Pancreas (tissue), 10 donors: ENCODE measurements at places on chromosomes 1 and 21.

- DNase-seq: no peak
Observed at GRCh38 chr1:28835237-28835650, 23.3 kb downstream of the OPRD1 start.

GRCh38 chr1:234970401-234970730, 158.3 kb downstream of the TOMM20 start:
- no peak for DNase-seq

- no peak for DNase-seq
Observed at GRCh38 chr1:201017828-201018163, 5.7 kb downstream of the KIF21B start.

DNA sequence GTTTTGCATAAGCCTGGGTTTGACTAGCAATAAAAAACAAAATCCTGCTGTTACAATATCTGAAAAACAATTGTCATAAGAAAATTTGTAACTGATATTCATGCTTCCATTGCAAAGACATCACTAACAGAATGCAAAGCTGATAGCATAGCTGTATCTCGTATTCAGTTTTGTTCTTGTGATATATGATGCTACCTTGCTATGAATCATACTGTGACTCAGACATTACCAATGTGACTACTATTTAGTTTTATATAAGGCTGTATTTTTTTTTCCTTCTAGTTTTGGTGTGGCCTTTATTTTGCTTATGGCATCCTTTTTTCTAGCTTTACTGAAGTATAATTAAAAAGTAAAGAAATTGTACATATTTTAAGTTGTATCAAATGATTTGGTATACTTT, 1381.8 kb downstream of the MRPL39 start:
- no peak for DNase-seq

GRCh38 chr1:26890467-26890796, 349 bp upstream of the GPN2 start:
- no peak for DNase-seq

- no peak for DNase-seq
Observed at GRCh38 chr1:90717665-90718410, 736 bp upstream of the BARHL2 start.

DNA sequence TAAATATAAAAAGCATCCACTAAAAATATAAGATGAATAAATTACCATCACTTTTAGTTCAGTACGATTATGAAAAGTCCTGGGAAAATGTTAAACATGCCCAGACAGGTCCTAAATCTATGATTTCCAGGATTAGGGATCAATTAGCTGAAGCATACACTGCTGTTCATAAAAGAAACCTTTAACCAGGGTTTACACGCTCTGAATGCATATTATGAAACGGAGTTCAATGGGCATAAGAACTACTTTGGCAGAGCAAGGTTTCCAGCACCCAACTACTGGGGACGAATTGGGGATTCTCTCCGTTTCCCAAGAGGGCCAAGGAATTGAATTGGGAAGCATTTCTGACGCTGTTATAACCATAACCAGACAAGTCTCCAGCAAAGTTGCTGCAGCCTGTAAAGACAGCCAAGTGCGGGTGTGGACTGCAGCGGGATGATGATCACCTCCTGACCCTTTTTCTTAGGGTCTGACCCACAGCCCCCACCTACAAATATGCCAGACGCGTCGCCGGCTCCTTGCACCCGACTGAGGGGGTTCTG, 1.6 kb downstream of the SLC30A1 start:
- DNase-seq: no peak

- no peak for DNase-seq
Observed at GRCh38 chr1:12078938-12079861, 16.1 kb downstream of the TNFRSF8 start.

GRCh38 chr21:33949516-33950430, 34.2 kb upstream of the ATP5PO start:
- DNase-seq: no peak

DNA sequence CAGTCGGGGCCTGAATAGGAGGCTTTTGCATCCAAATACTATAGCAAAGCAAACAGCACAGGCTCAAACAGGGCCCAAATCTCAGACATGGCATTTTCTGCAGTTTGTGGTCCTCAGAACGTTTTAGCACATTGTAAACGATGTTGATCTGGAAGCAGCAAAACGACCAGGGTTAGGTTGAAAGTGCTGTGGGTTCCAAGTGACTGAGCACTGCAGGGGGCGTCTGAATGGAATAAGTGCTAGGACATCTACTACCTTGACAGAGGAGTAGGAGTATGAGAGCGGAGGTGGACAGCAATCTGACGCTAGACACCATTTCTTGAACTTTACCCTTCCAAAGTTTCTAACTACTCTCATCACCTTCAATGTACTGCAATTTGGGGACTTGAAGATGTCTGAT, 214.9 kb downstream of the BARHL2 start:
- DNase-seq: no peak

DNA sequence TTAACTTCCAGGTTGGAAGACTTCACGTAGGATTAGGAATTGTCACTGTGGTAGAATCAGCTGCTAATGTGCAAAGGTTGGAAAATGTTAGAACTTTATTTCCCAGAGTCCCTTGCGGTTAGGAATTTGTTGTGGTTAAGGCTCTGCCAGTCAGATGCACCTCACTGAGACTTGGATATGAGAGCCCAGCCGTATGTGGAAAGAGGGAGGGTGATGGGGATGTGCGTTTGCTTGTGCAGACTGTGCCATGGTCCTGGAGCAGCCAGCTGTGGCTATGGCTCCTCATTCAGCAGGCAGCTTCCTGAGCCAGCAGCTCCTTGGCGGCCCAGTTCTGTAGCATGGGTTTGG, 12.5 kb downstream of the S100A10 start:
- no peak for DNase-seq

DNA sequence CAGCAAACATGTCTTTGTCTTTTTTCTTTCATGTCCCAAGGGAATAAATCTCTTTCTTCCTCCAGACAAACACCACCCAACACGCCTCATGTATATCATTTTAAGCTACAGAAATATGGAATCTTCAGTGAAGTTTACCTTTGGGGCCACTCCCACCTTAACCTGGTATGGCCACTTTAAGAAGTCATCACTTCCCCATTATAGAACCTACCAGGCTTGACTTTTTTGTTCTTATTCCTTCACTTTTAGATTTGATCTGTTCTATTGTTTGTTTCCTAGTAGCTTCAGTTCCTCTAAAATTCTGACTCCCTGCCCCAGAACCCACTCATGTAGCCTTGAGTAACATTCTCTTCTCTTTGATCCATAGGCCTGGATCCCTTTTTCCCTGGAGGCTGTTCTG, 226.3 kb downstream of the HLX start:
- no peak for DNase-seq

- no peak for DNase-seq
Observed at GRCh38 chr1:110879758-110880606, 7.0 kb downstream of the CD53 start.

- no peak for DNase-seq
Observed at GRCh38 chr1:38758820-38759219, 100.8 kb downstream of the RRAGC start.

DNA sequence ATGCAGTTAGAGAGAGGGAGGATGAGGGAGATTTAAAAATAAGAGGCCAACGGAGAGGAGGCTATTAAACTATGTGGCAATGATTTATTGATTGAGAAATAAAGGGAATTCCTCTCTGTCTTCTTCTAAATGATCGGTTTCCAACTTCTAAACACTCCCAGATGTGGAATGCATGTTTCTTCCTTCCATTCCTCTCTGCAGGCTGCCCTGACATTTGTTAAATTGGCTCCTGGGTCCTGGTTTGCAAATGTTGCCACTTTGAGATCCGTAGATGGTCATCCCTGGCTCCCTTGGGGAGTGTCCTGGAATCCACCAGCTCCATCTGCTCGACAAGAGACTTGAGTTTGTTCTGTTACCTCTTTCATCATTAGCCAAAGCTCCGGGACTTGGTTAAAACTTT, 10.3 kb upstream of the C1orf198 start:
- DNase-seq: no peak
